ENCODE measurements at places on chromosomes 1 and 21.
A peak's percentile ranks its signal among the peaks of the same experiment; 100 is the strongest.

GRCh38 chr1:224784265-224785039, 145.0 kb upstream of the DNAH14 start:
- no peak overlapping the region for H3K27ac ChIP-seq
- peak overlapping the region; percentile 38 for H3K4me3 ChIP-seq
- peak; percentile 30 for DNase-seq
- H3K27me3 ChIP-seq = peaks cover 2% of the 10 kb centered on the region
- H3K36me3 ChIP-seq = no peaks in the 10 kb centered on the region

DNA sequence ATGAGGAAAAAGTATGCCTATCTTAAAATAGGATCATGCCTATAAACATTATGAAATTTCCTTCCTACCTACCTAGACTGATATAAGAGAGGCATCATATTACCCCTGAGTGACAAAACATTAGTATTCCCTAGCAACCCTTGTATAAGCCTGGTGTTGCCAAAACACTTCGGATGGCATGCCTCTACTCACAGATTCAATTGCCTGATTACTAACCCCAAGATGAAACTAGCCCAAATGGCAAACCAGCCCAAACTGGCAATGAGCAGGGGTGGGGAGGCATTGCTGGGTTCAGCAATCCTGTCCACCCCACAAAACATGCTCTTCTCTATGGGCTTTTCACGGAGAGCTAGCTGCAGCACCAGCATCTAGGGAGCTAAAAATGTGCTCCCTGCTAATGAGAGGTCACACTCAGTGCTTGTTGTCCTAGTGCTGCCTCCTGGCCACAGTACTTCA, 13.9 kb downstream of the PALMD start:
- H3K4me1 ChIP-seq = no peaks in the 10 kb centered on the region

DNA sequence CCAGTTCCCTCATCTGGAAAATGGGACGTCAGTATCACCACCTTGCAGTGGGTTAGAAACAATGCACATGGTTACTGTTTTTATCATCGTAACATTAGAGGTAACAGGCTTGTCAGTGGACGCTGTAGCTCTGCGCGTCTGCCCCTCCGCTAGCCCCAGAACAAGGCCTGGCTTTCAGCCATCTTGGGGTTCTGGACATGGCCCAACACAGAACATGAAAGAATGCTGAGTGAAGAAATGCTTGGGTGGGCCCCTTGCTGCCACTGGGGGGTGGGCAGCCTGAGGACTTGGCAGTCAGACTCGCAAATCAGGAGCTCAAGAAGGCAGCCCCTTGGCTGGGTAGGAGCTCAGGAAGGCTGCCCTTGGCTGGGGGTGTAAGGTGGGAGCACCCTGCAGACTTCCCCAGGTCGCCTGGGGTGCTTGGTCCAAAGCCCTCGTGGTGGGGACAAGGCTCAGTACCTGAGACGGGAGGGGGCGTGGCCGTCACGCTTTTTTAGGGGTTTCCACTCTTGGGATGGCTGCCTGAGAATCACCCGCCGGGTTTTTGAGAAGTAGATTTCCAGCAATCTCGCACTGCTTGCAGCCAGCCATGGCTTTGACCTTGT, 51.7 kb downstream of the SLC37A1 start:
- no peaks in the 10 kb centered on the region for H3K36me3 ChIP-seq
- no peak overlapping the region for H3K27ac ChIP-seq
- H3K4me1 ChIP-seq = no peaks in the 10 kb centered on the region
- peaks cover 2% of the 10 kb centered on the region for H3K27me3 ChIP-seq

GRCh38 chr21:31198575-31198974, 145.5 kb downstream of the TIAM1 start:
- H3K4me1 ChIP-seq = no peaks in the 10 kb centered on the region
- peak; percentile 21 for DNase-seq
- H3K4me3 ChIP-seq = no peak overlapping the region
- no peaks in the 10 kb centered on the region for H3K36me3 ChIP-seq
- no peaks in the 10 kb centered on the region for H3K27me3 ChIP-seq

GRCh38 chr1:2205191-2205952, 10.8 kb upstream of the FAAP20 start:
- H3K27me3 ChIP-seq = no peaks in the 10 kb centered on the region
- H3K4me3 ChIP-seq = peak overlapping the region; percentile 47
- no peak overlapping the region for H3K27ac ChIP-seq
- peaks cover 28% of the 10 kb centered on the region for H3K4me1 ChIP-seq
